ENCODE measurements at places on chromosomes 6 and 20. TPM values are rescaled to one million over a fixed set of nuclear protein-coding genes. Genes with fewer than 3 reads are reported as not detected.

ADGRB3 gene
- total RNA-seq = 10.1 TPM

OR2H2 gene
- not detected for total RNA-seq

NKAIN2 gene
- 0.28 TPM for total RNA-seq

PTGIS gene
- total RNA-seq = 465 TPM

TUBE1 gene
- total RNA-seq = 33.4 TPM

RIPOR3 gene
- 4.5 TPM for total RNA-seq

STX16 gene
- 109 TPM for total RNA-seq

DOK5 gene
- total RNA-seq = 8.3 TPM

PPIL4 gene
- 33.8 TPM for total RNA-seq

ANKEF1 gene
- 1.1 TPM for total RNA-seq

CYP39A1 gene
- total RNA-seq = 0.68 TPM

MDFI gene
- 5.1 TPM for total RNA-seq

SAYSD1 gene
- 16.2 TPM for total RNA-seq

NRSN1 gene
- total RNA-seq = not detected

HAO1 gene
- not detected for total RNA-seq

NKX2-4 gene
- not detected for total RNA-seq

GSTA2 gene
- not detected for total RNA-seq

MCM9 gene
- 22.2 TPM for total RNA-seq

IP6K3 gene
- 0.56 TPM for total RNA-seq

C20orf144 gene
- total RNA-seq = not detected

PGC gene
- total RNA-seq = 53.1 TPM

C6orf163 gene
- total RNA-seq = 4.9 TPM

GTSF1L gene
- total RNA-seq = not detected

CD40 gene
- 33.3 TPM for total RNA-seq

BPIFB4 gene
- not detected for total RNA-seq

CST4 gene
- total RNA-seq = not detected

ADISSP gene
- total RNA-seq = 20.4 TPM

FAM184A gene
- total RNA-seq = 0.54 TPM

TRIM10 gene
- not detected for total RNA-seq

RHAG gene
- total RNA-seq = not detected

PDE7B gene
- 2.6 TPM for total RNA-seq

TREML1 gene
- total RNA-seq = 3.9 TPM

LY6G6D gene
- not detected for total RNA-seq

THBD gene
- 106 TPM for total RNA-seq

ADGB gene
- not detected for total RNA-seq

PRDM13 gene
- total RNA-seq = not detected

ISM1 gene
- 25.1 TPM for total RNA-seq

ERVFRD-1 gene
- total RNA-seq = not detected

NT5E gene
- 57.4 TPM for total RNA-seq

ZNFX1 gene
- total RNA-seq = 74.7 TPM

ZNF292 gene
- total RNA-seq = 46.8 TPM

PHACTR3 gene
- total RNA-seq = not detected

CNKSR3 gene
- 22.9 TPM for total RNA-seq

LPIN3 gene
- total RNA-seq = 29.6 TPM

SSTR4 gene
- total RNA-seq = not detected

RSPH4A gene
- total RNA-seq = 0.95 TPM

MOG gene
- not detected for total RNA-seq
